ENCODE measurements at places on chromosomes 7 and 10.
A peak's percentile ranks its signal among the peaks of the same experiment; 100 is the strongest.

DNA sequence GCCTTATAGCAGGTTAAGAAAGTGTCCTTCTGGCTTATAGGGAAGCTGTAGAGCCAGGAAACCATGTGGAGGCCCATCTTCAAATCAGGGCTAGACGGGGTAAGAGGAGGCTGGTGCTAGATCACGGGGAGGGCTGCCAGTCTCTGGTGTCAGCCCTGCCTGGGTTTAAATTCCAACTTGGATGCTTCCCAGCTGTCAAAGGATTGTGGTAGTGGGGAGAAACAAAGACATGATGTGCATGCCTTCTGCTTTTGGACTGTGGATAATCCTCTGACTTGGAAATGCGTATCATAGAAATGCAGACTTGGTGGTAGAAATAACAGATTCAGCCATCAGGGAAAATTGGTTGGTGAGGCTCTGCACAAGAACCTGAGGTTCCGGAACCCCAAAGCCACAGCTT, 325.6 kb downstream of the PHTF2 start:
- DNase-seq = no peak

DNA sequence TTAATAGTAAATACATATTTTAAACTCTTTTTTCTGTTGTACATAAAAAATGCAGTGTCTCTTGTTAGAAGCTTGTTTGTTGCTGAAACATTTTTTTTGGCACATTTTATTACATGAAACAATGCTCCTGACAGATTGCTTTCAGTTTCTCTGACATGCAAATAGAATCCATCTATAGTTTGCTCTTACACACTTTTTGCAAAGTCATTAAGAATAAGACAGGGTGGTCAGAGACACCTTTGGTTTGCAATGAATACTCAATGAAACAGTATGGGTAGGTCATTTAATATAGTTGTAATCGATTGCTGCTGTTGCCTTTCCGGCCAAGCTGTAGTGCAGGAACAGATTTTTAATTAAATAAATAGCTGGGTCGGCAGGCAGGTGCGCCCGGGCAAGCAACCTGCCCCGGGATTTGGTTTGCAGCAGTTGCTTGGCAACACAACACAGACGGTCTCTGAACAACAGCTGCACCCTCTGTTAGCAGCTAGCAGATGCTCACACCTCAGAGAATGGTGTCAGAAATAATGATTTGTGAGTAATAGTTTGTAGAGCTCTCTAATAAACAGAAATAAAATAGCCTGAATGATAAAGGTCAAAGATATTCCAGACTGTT, 115.7 kb upstream of the CACNA2D1 start:
- no peak for DNase-seq

DNA sequence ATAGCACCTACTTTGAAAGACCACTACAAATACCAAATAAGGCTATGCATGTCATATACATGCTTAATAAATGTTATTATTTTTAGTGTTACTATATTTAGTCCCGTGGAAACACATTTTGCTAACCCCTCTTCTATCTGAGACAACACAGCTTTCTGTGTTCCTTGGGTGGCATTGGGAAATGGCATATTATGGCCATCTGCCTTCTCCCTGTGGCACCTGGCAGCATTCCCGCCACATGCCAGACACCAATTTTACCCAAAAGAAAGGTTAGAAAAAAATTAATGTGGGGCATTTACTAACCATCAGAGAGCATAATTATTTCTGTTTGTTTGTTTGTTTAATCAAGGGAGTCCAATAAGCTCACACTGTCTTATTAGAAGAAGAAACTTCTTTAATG, 168.6 kb upstream of the ETV1 start:
- DNase-seq = no peak

DNA sequence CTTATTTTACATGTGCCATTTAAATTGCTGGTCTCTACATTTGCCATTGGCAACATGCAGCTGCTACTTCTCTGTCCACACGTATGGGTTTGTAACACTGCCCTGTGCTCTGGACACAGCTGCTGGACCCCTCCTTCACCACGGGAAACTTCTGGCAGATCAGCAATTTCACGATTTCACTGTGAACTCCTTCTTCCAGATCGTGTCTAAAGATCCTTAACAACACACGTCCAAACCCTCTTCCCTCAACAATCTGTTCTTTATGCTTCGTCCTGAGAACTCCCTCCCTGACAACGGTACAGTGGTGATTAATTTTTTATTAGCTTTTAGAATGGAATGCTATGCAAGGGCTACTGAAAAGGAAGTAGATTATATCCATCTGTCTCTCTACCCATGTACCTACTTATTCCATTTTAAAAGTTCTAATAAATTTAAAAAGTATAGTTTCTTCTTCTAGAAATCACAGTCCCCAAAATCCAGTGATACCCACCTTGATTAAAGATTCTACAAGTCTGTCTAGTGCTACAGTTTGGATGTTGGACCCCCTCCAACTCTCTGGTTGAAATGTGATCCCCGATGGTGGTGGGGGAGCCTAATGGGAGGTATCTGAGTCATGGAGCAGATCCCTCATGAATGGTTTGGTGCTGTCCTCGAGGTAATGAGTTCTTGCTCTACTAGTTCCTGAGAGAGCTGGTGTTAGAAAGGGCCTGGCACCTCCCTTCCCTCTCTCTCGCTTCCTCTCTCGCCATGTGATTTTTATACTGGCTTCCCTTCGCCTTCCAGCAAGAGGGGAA, 81.0 kb downstream of the KIAA1549 start:
- no peak for DNase-seq

- DNase-seq = no peak
Measured at GRCh38 chr10:126909147-126909546, 3.9 kb downstream of the DOCK1 start.

DNA sequence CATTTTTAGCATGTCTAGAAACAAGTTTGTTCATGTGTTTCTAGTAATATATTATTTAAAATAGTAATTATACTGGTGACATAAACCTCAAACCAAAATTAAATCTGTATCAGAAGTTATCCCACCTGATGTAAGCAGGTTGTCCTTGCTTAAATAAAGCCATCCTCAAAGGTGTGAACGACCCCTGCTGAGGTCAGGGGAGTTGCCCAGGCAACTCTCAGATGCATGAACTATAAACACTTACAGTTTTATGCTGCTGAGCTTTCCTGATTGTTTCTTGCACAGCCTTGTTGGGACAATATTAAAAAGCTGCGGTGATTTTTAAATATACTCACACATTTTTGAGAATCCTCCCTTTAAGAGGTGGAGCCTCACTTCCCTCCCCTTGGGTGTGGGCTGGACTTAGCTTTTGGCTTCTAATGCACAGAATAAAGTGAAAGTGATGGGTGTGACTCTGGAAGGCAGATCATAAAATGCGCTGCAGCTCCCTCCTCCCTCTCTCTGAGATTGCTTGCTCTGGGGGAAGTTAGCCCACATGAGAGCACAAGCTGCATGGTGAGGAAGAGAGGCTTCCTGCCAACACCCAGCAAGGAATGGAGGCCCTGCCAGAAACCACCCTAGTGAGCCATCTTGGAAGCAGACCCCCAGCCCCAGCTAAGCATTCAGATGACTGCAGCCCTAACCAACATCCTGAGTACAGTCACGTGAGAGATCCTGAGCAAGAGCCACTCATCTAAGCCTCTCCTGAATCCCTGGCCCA, 152.7 kb downstream of the SKIDA1 start:
- DNase-seq = peak; percentile 51

DNA sequence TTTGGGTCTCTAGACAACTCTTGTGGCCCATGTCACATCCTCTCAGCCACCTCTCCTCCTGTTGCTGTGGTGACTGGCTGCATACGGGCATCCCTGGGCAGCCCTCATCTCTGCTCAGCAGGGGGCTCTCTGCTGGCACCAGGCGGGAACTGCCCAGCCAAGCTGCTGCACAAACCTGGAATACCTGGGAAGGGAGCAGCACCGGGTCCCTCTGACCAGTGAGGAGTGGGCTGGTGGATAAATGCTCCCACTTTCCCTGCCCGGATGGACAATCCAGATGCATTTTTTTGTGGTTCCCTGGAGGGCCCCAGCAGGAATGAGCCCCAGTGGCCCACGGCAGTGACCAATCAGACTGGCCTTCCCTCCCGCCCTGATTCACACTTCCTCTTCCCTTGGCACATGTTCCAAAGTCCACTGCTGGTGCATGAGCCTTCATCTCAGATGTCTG, 21.9 kb downstream of the GRID1 start:
- DNase-seq = no peak

DNA sequence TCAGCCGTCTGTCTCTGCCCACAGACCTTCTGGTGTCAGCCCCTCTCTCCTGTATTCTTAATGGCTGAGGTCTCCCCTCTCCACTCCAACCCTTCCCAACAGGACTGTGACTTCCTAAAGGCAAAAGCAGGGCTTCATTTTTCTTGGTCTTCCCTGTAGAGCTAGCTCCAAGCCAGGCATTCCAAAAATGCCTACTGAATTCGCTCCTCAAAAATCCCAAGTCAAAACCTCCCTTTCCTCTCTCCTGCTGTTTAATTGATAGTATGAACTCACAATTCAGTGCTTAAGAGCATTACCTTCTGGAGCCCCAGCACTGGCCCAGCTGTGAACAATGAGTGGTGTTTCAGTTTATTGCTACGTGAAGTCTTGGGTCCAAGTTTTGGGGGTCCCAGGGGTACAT, 628.4 kb downstream of the PARD3 start:
- no peak for DNase-seq

DNA sequence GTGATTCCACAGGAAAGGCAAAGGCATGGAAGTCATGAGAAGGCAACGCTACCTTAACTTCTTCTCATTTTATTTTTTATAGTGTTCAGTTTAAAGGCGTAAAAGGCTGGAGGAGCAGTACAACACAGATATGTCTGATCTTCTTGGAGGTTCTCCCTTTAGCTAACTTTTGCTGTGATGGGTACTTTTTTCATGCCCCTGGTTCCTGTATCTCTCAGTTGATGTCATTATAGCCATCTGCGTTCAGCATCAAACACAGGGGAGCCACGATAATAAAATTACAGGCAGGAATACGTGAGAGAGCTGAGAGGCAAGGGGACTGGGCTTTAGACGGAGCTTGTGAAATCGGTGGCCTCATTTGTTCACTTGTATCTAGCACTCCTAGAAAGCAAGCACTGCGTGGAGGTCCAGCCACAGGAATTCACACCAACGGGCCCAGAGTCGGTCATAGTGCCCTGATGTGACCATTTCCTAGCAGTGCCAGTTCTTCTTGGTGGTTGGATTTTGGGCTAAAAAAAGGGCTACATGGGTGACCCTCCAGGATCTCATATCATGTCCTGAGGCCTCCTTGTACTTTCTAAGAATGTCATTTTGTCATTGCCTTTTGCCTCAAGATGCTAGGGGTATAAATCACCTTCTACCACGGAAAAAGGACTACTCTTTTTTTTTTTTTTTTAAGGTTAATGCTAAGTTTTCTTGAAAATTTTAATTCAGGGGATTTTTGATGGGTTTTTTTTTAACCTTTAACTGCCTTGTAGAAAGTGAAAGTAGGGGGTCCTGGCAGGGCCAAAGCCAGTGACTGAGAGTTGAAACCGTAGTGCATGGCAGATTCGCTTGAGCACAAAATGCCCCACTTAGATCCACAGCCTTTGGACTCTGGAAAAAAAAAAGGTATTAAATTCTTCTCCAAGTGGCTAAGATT, 191.5 kb downstream of the CELF2 start:
- DNase-seq = no peak
